ENCODE measurements at places on chromosomes 4 and X.

- peak; percentile 40 for DNase-seq
Observed at GRCh38 chr4:76306882-76307659, 538 bp downstream of the STBD1 start.

DNA sequence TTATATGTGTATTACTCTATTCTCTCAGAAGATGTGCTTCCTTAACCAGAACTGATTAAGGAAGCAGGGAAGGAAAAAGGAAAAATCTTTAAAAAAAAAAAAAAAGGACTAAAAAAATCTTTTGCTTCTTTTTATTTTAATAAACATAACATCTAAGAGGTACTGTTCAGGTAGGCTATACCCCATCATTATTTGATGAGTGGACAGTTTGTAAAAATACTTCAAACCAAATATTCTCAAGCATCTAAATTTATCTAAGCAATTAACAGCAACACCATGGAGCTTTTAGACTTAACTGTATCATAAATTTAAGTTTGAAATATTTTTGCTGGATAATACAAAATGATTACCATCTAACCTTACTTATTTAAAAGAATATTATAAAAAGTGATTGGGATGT is 168.9 kb downstream of the MAB21L2 start:
- DNase-seq = no peak

GRCh38 chr4:156977435-156978160 is 6.0 kb upstream of the PDGFC start:
- no peak for DNase-seq

- no peak for DNase-seq
Observed at GRCh38 chr4:168580228-168580627, 83.4 kb downstream of the PALLD start.

- DNase-seq = no peak
Observed at GRCh38 chrX:29318012-29318411, 730.8 kb downstream of the IL1RAPL1 start.

DNA sequence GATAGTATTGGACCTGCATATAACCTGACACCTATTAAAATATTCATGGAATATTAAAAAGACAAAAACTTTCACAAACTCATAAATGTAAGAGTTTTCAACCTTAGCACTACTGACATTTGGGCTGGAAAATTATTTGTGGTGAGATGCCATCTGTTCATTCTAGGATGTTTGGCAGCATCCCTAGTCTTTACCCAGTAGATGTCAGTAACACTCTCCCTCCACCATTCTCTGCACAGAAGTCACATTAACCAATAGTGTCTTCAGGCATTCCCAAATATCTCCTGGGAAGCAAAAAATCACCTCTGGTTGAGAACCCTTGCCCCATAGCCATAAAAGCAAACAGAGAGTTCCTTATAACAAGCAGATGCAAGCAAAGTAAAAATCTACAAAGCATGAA is 41.4 kb upstream of the NDST4 start:
- DNase-seq = no peak

GRCh38 chr4:123788577-123788976 is 392.0 kb downstream of the SPRY1 start:
- no peak for DNase-seq

- no peak for DNase-seq
Observed at GRCh38 chrX:119753639-119754257, 4.6 kb upstream of the SOWAHD start.

DNA sequence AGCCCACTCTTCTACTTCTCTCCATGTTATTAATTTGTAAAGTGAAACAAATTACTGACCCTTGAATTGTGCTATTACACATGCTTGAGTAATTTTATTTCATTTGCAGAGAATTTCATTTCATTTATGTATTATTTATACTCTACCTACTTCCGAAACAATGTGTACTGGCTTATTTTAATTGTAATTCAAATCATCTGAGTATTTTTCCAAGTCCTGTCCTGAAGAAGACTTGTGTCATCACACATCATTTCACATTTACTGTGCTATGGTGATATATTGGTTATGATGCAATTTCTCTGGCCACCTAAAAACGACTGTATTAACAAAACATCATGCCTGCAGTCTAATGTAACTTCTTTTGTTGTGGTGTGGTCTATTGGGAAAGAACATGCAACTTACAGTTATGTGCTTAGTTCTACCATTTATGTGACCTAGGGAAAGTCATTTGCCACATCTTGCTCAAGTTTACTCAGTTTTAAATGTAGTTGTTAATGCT is 384.5 kb downstream of the RPA4 start:
- DNase-seq = no peak

DNA sequence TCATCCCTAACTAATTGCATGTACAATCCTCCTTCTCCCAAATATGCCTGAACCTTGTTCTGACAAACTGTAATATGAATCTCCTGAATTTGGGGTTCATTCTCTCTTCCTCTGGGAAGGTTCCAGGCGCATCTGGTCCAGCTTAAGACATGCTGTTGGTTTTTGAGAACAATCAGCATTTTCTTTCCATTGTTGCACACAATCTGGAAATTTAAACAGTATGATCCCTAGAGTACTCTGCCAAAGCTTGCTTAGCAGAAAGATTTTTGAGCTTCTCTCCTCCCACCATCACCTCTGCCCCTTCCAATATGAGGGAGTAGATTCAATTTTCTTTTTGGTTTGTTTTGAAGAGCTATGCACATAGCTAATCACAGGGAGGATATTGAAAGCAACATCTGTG is 50.1 kb downstream of the SRPX start:
- no peak for DNase-seq

GRCh38 chr4:189124149-189124758 is 816.4 kb upstream of the FRG1 start:
- no peak for DNase-seq

DNA sequence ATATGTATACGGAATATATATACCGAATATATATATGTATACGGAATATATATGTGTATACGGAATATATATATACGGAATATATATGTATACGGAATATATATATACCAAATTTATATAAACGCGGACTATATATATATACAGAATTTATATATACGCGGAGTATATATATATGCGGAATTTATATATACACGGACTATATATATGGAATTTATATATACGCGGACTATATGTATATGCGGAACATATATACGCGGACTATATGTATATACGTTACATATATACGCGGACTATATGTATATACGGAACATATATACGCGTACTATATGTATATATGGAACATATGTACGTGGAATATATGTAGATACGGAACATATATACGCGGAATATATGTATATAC is 78.6 kb downstream of the ARHGAP36 start:
- no peak for DNase-seq

GRCh38 chr4:13920901-13921300 is 293.4 kb upstream of the BOD1L1 start:
- no peak for DNase-seq

Data from progenitor cell of endocrine pancreas (in vitro differentiated cells).